ENCODE measurements at places on chromosomes 1 and 21. TPM values are rescaled to one million over a fixed set of nuclear protein-coding genes. Genes with fewer than 3 reads are reported as not detected.

The ZNF683 gene
- not detected for polyA plus RNA-seq

The SLC30A7 gene
- polyA plus RNA-seq = 11.4 TPM

DNA sequence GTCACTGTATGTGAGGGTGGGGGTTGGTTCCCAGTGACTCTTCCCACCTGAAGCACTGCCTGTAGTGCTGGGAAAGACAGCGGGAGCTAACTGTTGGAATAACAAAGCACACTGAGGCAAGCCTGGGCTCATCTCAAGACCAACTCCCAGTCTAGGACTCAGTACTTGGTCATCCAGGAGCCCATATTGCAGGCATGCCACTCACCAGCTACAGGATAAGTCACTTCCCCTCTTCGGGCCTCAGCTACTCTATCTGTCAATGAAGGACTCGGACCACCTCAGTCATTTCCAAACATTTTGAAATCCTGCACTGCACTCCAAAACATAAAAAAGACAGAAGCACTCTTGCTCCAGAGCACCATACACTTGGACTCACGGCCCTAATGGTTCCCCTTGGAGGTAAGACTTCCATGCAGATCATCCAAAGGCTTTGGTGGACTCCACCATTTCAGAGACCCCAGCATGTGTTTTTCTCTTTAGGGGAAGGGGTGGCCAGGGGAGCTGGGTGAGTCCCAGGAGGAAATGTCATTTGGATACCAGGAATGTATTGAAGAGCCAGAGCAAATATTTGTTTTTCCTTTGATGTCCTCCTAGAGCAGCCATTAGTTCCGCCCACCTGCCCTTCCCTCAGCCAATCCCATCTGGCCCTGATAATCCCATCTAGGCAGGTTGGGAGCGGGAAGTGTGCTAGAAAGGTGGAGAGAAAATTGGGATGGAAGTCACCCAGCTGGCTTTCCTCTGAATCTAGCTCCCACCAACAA is 3.1 kb downstream of the NUAK2 start:
- no peak for DNase-seq

DNA sequence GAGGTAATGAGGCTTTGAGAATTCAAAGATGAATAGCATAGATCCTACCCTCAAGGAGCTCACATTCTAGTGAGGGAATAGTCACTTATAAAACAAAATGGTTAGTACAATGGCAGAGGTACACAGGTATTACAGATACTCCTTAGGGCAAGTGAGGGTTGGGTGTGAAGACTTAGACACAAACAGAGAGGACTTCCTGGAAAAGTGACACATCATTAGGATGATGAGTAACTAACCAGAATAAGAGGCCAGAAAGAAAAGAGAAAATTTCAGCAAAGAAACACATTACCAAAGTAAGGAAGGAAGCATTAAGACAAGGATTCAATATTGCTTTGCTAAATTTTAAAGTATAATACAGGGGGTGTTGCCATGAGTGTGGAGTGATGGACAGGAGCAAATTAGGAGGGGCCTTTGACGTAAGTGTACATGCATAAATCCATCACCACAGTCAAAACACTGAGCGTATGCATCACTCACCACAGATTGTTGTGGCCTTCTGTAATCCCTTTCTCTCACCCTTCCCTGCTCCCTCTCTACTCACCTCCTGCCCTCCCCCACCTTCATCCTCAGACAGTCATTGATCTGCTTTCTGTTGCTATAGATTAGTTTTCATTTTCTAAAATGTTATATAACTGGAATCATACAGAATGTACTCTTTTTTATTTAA is 7.9 kb downstream of the CD53 start:
- DNase-seq = no peak

All from muscle of back (tissue), 13 donors.